ENCODE measurements at places on chromosomes 2 and 18.

DNA sequence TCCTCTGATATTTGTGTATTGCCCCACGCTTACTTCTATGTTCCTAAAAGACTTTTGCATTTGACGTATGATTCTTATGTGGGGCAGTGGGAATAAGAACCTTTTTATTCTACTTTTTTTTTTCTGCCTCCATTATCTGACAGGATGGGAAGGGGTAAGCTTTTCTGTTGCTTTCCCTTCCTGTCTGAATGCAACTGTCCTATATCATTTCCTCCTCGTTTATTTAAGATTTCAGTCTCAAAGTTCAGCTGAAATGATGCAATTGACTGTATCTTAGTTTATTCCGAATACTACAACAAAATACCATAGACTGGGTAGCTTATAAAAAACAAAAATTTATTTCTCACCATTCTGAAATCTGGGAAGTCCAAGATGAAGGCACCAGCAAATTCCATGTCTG lies 24.1 kb upstream of the HNMT start:
- DNase-seq: no peak

DNA sequence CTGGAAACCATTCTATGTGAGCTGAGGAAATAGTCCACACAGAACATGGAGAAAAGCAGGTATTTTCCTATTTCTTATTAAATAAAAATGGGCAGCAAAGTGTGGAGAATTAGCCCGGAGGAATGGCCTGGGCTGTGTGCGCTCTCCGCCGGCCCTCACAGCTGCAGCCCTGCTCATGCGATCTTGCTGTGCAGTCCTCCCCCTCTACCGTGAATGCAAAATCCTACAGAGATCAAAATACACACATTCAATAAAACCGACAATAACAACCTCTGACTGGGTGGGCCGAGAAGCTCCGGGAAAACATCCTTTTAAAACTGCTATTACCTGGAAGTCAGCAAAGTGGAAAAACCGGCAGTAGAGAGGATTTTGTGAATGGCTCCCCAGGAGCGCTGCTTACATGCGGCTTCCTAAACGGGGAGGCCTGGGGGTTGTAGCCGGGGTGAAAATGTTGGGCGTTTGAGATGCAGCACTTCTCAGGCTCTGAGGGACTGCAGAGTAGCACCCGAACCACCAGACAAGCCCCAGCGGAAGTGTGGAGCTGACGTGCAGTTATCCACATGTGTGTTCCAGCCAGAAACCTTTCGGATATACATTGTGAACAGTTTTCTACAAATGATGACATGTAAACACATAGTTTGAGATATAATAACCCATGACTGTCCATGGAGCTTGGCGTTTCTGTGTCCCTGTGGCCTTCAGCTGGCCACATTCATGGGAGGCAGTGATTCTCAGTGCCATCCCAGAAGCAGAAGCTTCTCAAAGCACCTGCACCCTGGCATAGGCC lies 94.2 kb upstream of the ALKAL2 start:
- no peak for DNase-seq

DNA sequence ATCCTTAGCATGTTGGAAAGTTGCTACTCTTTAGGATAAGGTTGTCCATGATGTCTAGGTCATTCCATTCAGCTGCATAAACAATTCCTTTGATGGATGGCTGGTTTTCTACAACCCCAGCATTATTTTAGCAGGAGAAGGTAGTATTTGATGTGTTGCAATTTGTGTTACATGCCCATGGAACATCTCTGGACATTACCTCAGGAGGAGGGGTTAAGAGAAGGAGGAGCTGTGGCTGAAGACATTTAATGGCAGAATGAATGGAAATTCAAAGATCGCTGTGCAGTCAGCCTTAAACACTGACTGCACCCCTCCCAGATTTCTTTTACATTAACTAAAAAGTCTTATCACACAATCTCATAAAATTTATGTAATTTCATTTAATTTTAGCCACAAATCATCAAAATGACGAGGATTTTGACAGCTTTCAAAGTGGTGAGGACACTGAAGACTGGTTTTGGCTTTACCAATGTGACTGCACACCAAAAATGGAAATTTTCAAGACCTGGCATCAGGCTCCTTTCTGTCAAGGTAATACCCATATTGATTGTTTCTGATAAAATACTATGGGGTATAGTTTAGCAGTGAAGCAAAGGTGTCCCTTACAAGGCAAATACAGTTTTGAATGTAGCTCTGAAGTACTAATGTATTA lies at the start of gene CPS1:
CPS1 (plus strand) TSS at position 271 of the 652 bp plus-strand sequence; CDS start at position 406, 135 bp downstream.
- DNase-seq: no peak

- DNase-seq: no peak
Measured at GRCh38 chr2:219490186-219490585, 8.5 kb upstream of the GMPPA start.

GRCh38 chr2:86466306-86466705 lies 25.1 kb downstream of the KDM3A start:
- DNase-seq: no peak

GRCh38 chr2:47867205-47867604 lies 39.1 kb downstream of the FBXO11 start:
- peak; percentile 69 for DNase-seq

DNA sequence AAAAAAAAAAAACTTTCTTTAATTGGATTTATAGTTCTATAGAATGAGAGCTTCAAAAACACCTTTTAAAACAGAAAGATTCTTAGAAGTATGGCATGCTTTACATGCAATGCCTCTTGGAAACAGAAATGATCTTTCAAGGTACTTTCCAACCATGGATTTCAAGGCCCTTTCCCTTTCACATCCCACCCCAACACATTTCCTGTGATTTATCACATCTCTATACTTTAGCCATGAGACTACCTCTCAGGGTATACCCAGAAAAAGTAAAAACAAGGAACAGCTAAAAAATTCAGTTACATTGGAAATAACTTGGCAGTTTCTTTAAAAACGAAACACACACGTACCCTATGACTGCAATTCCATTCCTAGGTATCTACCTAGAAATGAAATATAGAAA lies 15.2 kb downstream of the RNU4ATAC start:
- no peak for DNase-seq

All from pons (tissue), 1 donor.